Caco-2 (cell line): ENCODE measurements at places on chromosomes 5 and 9. TPM values are rescaled to one million over a fixed set of nuclear protein-coding genes. Genes with fewer than 3 reads are reported as not detected.
A peak's percentile ranks its signal among the peaks of the same experiment; 100 is the strongest.

- peak; percentile 64 for DNase-seq
Observed at GRCh38 chr5:17289681-17290539, 72.5 kb downstream of the BASP1 start.

GRCh38 chr9:106835840-106836239 is 27.1 kb upstream of the ZNF462 start:
- DNase-seq = no peak

DNA sequence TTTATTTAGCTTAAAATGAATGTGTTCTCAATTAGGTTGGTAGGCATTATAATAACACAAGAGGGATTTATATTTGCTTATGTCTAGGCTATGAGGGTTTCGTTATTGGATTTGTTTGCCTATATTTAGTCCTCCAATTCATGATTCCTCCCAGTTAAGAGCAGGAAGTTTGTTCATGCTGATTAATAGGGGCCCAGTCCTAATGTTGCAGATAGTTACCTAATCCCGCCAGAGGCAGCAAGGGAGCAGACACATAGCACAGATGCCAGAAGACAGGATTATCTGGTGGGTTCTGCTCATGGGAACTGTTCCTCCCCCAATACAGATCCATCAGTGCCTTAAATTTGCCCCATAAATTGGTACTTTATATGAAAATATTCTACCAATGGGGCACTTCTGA is 100.8 kb upstream of the TLE4 start:
- DNase-seq = no peak

- DNase-seq = no peak
Observed at GRCh38 chr5:173020643-173021042, 35.5 kb upstream of the CREBRF start.

The SPATA9 gene
- total RNA-seq = 0.34 TPM in 1 of 2 replicates, not detected in the other

The DMRT3 gene
- total RNA-seq = not detected in 2 replicates

The PIP5KL1 gene
- 2.3 and 3.8 TPM in 2 replicates for total RNA-seq

The PDCD1LG2 gene
- not detected in 2 replicates for total RNA-seq
